ENCODE measurements at places on chromosomes 13 and 19.

DNA sequence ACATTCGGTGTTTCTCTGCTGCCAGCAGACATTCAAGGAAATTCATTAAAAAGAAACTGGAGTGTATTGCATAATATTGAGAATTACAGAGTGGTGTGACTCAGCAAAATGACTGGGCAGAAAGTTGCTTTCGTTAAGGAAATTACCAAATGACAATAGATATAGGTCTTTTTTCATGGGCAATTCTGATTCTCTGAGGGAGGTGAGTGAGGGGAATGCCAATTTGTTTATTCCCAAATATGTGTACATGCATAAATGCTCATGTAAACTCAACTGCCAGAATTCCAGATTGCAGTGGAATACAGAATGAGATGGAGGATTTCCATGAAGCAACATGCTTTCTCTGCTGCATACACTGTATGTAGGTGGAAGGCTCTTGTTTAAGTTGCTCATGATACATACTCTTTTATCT lies 1730.1 kb downstream of the SLITRK5 start:
- DNase-seq, result no peak

GRCh38 chr13:34627509-34628208 lies 314.4 kb upstream of the NBEA start:
- peak; percentile 34 for DNase-seq

- DNase-seq, result no peak
Measured at GRCh38 chr19:52099497-52100138, 4.1 kb upstream of the ZNF841 start.

DNA sequence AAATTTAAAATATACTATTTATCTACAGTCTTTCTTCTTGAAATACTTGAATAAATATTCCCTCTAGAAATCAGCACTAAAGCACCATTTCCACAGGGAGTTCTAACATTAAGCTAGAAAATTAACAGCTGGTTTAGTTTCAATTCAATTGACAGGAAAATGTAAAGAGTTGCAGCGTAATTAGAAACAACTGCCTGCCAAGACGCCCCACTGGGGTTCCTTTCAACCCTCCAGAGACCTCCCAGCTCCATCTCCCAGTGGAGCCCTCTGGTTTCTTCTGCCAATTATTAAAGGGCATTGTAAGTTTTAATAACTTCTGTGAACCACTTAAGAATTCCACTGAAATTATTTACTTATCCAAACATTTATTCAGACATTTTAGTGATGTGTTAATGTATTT lies 4.2 kb downstream of the GJA3 start:
- no peak for DNase-seq

- DNase-seq, result no peak
Measured at GRCh38 chr19:17073869-17074633, 1.2 kb downstream of the HAUS8 start.

DNA sequence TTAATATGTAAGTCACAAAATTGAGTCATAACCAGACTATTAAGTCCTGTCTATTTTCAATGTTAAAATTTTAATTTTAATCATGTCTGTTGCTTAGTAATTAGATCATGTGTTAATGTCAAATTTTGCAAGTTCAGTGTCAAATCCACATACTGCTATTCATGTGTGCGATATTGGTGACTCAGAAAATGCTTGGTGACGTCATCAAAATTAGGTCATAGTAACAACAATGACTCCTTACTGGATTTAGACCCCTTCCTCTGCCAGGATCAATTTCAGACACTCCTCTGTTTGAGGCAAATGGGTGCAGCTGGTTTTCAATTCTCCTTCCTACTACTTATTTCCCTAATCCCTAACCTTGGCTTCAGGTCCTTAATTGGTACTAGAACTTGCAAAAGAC lies 1394.3 kb upstream of the SLC10A2 start:
- no peak for DNase-seq

DNA sequence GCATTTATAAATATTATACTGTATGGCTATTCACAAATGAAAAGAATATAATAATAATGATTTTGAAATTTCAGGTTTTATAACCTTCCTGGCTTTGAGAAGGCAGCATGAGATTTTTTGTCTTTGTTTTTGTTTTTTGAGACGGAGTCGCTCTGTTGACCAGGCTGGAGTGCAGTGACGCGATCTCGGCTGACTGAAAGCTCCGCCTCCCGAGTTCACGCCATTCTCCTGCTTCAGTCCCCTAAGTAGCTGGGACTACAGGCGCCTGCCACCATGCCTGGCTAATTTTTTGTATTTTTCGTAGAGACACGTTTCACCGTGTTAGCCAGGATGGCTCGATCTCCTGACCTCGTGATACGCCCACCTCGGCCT lies 64.1 kb downstream of the ZNF429 start:
- DNase-seq, result peak; percentile 61

DNA sequence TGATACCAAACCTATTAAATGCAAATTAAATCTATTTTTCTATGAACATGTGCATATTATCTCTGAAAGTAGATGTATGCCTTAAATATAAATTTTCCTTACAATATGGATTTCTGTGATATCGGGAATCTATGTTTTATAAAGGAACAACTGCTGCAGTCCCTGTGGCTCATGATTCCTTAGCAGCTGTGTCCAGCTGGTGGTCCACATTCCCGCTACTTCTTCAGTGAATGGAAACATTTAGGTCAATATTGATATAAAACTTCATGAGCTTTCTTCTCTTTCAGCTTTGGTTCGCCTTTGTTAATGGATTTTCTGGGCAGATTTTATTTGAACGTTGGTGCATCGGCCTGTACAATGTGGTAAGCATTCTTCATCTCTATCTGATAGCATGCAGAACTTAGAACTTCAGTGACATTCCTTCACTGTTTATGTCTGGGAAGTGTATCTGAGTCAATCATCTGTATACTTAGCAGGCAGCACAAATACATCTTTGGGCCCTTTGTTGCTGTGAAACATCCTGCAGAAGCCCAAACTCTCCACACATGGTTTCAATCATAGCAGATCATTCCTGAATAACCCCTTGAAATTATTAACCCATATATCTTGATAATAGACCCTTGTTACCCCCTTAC lies 223.9 kb downstream of the SHISA2 start:
- no peak for DNase-seq

- no peak for DNase-seq
Measured at GRCh38 chr13:111330066-111330610, 9.7 kb downstream of the TEX29 start.

DNA sequence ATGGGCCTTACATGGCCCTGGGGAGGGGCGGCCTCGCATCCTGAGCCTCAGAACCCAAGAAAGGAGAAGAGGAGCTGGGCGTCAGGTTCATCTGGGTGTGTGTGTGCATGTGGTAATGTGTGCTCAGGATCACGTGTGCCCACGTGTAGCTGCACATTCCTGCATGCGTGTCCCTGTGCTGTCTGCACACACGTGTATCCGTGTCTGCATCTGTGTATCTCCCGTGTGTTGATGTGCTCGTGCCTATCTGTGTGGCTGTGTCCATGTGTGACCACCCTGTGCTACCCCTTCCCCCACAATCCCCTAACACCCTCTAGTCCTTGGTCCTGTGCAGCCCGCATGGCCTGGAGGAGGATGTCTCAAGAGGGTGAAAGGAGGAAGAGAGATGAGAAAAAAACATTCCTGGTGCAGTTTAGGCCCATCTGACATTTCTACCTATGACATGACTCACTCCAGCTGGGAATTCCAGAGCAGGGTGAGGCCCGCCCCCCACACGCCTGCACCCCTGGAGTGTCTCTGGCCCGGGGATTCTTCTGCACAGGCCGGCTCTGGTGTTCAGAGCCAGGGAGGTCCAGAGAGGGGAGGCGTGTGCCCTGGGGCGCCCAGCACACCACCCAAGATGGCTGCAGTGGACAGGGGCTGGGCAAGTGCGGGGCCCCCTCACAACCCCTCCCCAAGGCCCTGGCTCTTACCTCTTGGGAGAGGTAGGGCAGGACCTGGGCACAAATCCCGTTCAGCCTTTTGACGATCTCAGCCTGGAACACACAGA lies 7.1 kb downstream of the TLE5 start:
- DNase-seq, result no peak

GRCh38 chr13:109569958-109570711 lies 216.2 kb downstream of the IRS2 start:
- no peak for DNase-seq

- no peak for DNase-seq
Measured at GRCh38 chr13:97884707-97885468, 68.6 kb upstream of the IPO5 start.

- no peak for DNase-seq
Measured at GRCh38 chr13:46668302-46668720, 115.3 kb downstream of the LRCH1 start.

DNA sequence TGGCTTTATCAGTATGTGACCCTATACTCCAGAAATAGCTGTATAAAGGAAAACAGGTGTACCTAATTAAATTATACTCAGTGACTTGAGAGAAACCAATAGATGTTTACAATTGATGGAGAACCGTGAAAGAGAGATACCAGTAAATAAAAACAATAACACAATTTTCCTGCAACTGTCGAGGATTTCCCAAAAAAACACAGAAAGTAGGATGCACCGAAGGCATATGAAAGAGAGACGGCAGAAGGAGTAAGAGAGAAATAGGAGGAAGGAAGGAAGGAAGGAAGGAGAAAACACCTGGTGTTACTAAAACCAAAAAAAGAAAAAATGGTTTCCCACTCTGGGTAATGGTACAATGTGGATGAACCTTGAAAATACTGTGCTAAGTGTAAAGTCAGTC lies 6.8 kb upstream of the ZNF229 start:
- DNase-seq, result peak; percentile 2

DNA sequence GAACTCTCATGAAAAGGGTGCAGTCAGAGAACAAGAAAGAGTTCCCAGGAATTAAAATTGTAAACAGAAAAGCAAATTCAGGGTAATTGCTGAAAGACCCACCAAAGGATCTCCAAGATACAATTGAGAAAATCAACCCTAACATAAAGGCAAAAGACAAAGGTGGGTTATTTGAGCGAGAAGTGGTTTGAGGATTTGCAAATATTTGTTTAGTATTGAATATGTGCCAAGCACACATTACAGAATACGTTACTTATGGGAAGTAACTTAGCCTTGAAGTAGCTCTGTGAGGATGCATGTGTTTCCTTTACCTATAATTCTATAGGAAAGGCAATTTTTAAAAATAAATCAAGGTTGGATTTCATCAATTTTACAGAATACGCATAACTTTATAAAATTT lies 10.0 kb upstream of the CEACAM21 start:
- no peak for DNase-seq

GRCh38 chr19:45011959-45012358 lies 10.7 kb downstream of the RELB start:
- DNase-seq, result no peak

DNA sequence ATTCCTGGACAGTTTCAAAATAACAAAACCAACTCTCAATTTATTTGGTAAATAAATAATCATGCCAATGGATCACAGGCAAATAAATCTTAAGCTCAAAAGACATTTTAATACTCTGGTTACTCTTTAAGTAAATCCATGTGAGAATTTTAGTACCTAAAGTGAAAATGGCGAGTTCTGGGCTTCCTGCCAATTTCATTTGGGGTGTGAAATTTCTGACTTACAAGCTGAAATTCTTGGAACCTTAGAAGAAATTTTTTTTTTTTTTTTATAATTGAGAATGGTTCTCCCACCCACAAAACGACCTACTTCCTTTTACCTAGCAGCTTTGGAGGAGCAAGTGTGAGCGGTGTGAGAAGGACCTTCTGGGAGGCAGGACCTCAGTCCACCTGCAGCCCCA lies 354.5 kb upstream of the NBEA start:
- DNase-seq, result no peak

GRCh38 chr13:20847296-20847695 lies 55.2 kb downstream of the XPO4 start:
- no peak for DNase-seq

- no peak for DNase-seq
Measured at GRCh38 chr19:47661611-47662010, 51.6 kb upstream of the EHD2 start.

GRCh38 chr13:32883474-32883873 lies 132.7 kb upstream of the KL start:
- DNase-seq, result peak; percentile 66

GRCh38 chr13:92224052-92224821 lies 825.8 kb downstream of the GPC5 start:
- no peak for DNase-seq

GRCh38 chr13:39527961-39528660 lies 74.9 kb downstream of the LHFPL6 start:
- DNase-seq, result no peak

DNA sequence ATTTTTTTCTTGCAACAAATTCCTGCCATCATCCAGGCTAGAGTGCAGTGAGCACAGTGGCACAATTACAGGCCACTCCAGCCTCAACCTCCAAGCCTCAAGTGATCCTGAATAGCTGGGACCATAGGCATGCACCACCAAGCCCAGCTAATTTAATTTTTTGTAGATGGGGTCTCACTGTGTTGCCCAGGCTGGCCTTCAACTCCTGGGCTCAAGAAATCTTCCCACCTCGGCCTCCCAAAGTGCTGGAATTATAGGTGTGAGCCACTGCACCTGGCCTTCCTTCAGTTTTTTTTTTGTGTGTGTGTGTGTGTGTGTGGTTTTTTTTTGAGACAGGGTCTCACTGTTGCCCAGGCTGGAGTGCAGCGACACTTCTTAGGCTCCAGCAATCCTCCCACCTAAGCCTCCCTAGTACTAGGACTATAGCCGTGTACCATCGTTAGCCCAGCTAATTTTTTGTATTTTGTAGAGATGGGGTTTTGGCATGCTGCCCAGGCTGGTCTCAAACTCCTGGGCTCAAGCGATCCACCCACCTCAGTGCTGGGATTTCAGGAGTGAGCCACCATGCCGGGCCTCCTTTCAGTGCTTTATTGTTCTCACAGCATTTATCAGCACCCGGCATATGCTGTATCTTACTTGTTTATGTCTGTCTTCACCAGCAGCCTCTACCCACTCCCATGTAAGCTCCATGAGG lies 5.9 kb upstream of the SRRM5 start:
- no peak for DNase-seq

DNA sequence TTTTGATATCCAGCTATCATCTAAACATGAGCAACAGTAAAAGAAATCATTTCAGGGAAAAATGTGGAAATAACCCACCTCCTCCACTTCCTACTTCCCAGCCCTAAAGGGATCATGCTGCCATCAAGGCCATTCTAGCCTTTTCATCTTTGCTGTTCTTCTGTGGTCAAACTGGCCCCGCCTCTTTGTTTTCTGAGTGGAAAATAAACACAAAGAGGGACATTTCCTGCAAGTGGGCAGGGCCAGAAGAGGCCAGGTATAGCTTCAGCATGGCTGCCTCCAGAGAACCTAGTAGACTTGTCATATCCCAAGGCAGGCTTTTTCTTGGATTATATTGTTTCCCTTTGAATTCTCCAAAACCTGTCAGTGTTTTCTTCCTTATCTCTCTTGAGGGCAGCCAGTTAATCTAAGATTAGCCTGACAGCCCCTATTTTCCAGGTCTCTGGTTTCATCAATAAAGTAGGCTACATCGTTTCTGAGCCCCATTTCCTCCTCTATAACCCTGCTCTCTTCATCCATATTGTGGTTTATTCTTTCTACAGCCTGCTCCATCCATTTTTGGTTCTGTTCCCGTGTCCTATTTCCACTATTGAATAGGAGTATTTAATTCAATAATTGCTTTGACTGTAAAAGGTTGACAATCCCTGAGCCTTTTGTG lies 117.6 kb downstream of the GPC6 start:
- DNase-seq, result no peak

GRCh38 chr13:33611121-33611805 lies 206.7 kb upstream of the RFC3 start:
- peak; percentile 38 for DNase-seq

- DNase-seq, result no peak
Measured at GRCh38 chr13:64029343-64030093, 2613.9 kb upstream of the PCDH20 start.
